ENCODE measurements at places on chromosomes 1 and 21.

DNA sequence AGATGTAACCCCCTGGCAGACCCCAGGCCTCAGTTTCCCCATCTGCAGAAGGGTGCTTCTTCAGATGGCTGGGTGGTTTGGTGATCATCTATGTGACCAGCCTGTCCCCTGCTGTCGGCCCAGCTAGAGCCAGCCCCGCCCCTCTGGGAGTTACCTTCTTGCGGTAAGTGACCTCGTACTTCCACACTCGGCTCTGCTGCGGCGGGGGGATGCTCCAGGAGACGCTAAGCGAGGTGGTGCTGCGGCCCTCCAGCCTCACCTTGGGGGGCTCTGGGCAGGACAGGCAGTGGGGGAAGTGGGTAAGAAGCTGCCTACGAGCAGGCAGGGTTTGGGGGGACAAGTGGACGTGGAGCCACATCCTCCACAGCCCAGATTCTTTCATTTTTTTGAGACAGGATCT is 20.4 kb downstream of the EPHA2 start:
- DNase-seq: no peak

- DNase-seq: no peak
Observed at GRCh38 chr1:45297666-45298356, 28.9 kb upstream of the HPDL start.

GRCh38 chr1:243713470-243714186 is 136.4 kb downstream of the AKT3 start:
- no peak for DNase-seq

DNA sequence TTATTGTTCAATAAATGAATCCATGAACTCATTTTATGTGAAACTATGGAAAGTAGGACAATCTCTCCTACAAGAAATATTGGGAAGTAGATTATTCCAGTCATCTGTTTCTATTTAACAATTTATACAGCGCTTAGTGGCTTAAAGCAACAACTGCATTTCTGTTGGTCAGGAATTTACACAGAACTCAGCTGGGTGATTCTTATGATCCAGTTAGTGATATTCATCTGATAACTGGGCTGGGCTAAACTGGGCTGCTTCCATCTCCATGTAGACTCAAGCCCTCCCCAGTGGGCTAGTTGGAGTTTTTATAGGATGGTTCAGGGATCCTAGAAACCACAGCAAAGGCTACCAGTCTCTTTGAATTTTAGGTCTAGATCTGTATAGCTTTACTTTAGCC is 497.9 kb upstream of the NEGR1 start:
- no peak for DNase-seq

GRCh38 chr1:12369258-12369657 is 139.4 kb downstream of the VPS13D start:
- no peak for DNase-seq

GRCh38 chr1:187074445-187075048 is 245.8 kb downstream of the PLA2G4A start:
- no peak for DNase-seq

GRCh38 chr1:205805082-205805711 is 7.8 kb downstream of the SLC41A1 start:
- peak; percentile 41 for DNase-seq

DNA sequence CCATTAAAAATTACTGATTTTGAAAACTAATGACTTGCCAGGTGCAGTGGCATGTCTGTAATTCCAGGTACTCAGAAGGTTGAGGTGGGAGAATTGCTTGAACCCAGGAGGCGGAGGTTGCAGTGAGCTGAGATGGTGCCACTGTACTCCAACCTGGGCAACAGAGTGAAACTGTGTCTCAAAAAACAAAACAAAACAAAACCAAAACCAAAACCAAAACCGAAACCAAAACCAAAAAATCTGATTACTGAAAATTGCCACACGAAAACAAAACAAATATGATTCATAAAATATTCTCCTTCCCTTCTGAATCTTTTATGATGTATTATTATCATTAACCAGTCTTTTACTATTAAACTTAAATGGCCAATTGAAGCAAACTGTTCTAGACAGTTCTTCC is 74.1 kb downstream of the SERINC2 start:
- peak; percentile 38 for DNase-seq

- no peak for DNase-seq
Observed at GRCh38 chr1:159261721-159262494, 40.2 kb upstream of the FCER1A start.

- no peak for DNase-seq
Observed at GRCh38 chr1:204094856-204095634, 22.1 kb downstream of the SOX13 start.

GRCh38 chr1:5287178-5288150 is 633.1 kb downstream of the AJAP1 start:
- DNase-seq: no peak

- no peak for DNase-seq
Observed at GRCh38 chr21:35406635-35407034, 357.5 kb upstream of the RUNX1 start.

DNA sequence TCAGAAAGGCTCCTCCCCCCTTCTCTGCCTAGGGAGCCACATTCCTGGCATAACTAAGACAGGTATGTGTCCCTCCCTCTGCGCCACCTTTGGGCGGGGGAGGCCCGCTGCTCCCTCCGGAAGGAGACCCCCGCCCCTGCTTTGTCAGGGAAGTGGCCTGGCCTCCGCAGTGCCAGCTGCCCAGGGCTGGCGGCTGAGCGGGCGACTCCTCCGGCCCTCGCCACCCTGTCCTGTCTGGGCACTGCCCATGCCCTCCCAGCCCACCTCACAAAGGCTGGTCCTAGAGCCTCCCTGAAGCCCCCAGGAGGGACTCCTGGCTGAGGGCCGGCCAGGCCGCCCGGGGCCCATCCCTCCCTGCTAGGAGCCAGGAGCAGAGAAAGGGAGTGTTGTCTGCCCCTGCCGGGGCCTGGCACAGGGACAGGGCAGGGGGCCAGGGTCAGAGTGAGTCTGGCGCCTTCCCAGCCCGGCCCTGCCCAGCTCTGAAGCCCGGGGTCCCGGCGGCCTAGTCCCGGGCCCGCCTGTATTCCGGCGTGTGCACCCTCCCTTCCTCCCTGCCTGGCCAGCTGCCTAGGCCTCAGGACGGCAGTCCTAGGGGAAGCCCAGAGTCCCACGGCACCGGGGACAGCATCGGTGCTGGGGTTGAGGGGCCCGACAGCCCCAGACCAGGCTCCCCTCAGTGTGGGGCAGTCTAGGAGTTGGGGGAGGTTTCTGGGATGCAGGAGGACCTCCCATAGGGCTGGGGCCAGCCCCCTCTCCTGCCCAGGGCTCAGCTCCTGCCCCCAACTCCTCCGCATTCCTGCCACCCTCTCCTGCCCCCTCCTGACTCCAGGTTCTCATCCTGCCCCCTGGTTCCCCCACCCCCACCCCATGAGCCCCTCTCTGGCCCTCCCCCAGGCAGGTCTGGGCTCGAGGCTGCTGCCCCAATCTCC is 5.1 kb downstream of the AGRN start:
- no peak for DNase-seq

GRCh38 chr1:31977385-31978131 is 36.1 kb upstream of the KHDRBS1 start:
- DNase-seq: no peak

DNA sequence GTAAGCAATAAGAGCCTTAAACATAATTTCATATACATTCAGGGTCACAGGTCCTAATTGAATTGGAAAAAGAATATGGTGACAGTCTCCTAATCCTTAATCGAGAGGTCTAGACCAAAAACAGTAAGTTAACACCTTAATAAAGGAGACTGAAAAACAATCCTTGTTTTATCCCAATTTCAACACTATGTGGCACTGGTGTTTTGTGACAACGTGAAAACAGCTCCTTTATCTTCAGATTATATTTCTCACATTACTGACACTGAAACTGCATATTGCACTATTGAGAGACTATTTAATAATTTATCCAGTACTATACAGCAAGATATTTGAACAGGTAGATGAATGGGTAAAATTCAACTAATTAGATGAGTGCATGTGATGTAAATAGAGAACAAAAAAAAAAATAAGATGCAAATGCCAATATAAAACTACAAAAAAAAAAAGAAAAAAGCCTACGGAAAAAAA is 34.1 kb downstream of the TP53BP2 start:
- no peak for DNase-seq

- no peak for DNase-seq
Observed at GRCh38 chr1:243837907-243838535, 12.0 kb downstream of the AKT3 start.

DNA sequence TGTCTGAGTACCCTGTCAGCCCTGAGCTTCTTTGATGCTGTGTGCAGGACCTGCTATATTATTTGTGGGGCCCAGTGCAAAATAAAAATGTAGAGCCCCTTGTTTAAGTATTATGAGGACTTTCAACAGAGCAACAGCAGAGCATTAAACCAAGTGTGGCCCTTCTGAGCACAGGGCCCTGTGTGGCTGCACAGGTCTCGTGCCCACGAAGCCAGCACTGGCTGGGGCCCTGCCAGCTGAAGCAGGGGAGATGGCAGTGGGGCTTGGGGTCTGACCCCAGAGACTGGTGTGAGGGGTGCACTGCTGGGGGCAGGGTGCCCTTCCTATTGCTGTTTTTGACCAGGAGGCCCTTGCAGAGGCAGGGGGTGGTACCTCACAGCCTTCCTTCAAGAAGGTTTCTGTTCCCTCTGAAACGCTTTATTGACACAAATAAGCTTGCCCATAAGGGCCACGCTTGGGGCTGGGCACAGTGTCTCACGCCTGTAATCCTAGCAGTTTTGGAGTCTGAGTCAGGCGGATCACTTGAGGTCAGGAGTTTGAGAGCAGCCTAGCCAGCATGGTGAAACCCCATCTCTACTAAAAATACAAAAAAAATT is 2.2 kb upstream of the SEMA4A start:
- DNase-seq: no peak

- peak; percentile 77 for DNase-seq
Observed at GRCh38 chr1:89454845-89455521, 69.6 kb upstream of the LRRC8B start.

DNA sequence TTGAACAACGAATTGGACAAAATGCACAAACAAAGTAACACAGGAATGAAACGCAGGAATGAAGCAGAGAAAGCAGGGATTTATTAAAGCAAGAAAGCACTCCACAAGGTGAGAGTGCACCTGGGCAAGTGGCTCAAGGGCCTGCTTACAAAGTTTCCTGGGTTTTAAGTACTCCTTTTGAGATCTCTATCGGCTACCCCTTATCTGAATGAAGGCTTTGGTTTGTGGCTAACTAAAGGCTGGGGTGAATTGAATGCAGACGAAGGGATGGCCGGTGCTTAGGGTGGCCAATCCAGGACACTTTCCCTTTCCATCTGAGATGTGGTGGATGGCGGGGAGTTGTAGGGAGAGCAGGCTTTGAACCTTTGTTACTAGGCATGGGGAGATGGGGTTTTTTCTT is 151.4 kb upstream of the KIAA0040 start:
- no peak for DNase-seq

- no peak for DNase-seq
Observed at GRCh38 chr1:194252199-194252598, 1065.8 kb upstream of the B3GALT2 start.

- DNase-seq: no peak
Observed at GRCh38 chr1:29355375-29355774, 119.1 kb downstream of the PTPRU start.

DNA sequence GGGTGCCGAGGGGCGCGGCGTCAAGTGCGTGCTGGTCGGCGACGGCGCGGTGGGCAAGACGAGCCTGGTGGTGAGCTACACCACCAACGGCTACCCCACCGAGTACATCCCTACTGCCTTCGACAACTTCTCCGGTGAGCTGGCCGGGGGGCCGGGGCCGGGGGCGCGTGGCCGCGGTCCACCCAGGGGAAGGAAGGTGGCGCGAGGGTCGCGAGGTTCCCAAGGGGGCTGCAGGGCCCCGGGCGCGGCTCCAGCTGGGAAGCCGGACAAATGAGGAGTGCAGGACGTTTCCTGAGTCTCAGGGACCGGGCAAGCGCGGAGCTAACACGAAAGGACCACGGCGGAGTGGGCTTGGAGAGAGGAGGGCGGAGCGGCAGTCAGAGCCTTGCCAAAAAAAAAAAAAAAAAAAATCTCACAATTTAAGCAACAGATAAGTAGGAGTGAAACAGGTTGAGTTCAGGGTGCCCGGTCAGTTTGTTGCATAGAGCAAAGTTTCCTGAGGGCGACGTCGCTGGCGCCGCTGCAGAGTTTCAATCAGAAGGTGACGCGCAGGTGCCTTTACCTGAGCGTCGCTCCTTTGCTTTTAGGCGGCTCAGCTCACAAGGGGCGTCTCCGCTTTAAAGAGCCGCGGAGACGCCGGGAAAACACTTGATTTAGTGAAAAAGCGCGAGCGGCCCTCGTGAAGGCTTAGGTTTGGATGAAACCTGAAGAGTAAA is 750 bp downstream of the RHOU start:
- DNase-seq: peak; percentile 55

DNA sequence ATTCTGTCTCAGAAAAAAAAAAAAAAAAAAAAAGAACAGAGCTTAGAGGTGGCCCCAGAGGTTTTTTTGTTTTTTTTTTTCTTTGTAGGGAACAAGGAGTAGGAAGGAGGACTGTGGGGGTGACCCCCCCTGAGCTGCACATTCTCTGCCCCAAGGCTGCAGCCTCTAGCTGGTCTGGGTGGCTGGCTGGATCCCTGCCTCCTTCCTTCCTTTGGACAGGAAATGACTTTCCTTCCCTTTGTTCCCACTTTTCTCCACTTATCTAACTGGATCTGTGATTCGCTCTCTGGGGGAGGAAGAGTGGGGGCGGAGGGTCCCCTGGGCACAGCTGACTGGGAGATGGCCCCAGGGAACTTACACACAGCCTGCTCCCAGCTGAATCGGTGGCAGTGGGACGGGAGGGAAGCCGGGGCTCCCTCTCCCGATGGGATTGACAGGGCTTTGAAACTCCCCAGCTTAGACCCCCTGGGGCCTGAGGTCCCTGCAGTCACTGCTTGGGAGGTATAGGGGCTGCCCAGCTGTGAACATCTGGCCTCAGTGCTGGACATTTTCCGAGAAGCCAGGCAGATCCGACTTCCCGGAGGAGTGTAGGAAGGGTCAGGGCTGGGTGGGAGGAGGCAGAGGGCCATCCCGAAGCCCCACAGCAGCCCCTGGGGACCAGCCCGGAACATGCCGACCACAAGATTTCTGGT is 2.1 kb downstream of the FBLIM1 start:
- no peak for DNase-seq

- DNase-seq: no peak
Observed at GRCh38 chr1:15057834-15058233, 95.7 kb upstream of the TMEM51 start.

DNA sequence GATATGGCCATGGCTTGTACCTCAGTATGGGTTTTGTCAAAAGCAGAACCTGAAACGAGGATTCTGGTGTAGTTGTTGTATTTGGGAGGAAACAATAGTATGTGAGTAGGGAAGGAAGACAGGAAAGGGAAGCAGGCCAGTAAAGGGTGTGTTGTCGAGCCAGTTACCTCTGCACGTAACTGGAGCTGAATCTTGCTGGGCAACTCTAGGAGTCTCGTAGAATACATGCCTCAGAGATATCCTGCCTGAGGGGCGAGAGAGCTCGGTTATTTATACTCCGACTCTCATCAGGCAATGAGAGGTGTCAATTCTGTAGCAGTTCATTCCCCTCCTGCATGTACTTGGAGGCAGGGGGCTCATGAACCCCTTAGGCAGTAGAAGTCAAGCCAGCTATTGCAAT is 45.9 kb upstream of the KIF26B start:
- DNase-seq: no peak

All from activated naive CD4-positive, alpha-beta T cell treated with anti-CD3 and anti-CD28 coated beads, Interleukin-2, amount 10 ng/mL, durations not matched to agents 7 days and 5 days (primary cell).